ENCODE measurements at places on chromosomes 6 and 20.

GRCh38 chr6:99946005-99946404 lies 48.0 kb downstream of the MCHR2 start:
- H3K27me3 ChIP-seq, result peaks cover 34% of the 10 kb centered on the region
- H3K4me1 ChIP-seq, result no peaks in the 10 kb centered on the region
- no peak overlapping the region for H3K27ac ChIP-seq
- no peaks in the 10 kb centered on the region for H3K36me3 ChIP-seq
- H3K4me3 ChIP-seq, result no peak overlapping the region

- H3K27ac ChIP-seq, result no peak overlapping the region
- no peaks in the 10 kb centered on the region for H3K4me1 ChIP-seq
- DNase-seq, result no peak
- no peaks in the 10 kb centered on the region for H3K27me3 ChIP-seq
- peaks cover 11% of the 10 kb centered on the region for H3K36me3 ChIP-seq
These were observed 391.0 kb upstream of the SOX4 start for GRCh38 chr6:21202521-21202920.

GRCh38 chr20:10492844-10493243 lies 57.7 kb downstream of the SLX4IP start:
- H3K27ac ChIP-seq, result no peak overlapping the region
- H3K27me3 ChIP-seq, result no peaks in the 10 kb centered on the region
- no peak overlapping the region for H3K4me3 ChIP-seq
- H3K36me3 ChIP-seq, result peaks cover 2% of the 10 kb centered on the region
- H3K4me1 ChIP-seq, result peaks cover 30% of the 10 kb centered on the region

- peaks cover 37% of the 10 kb centered on the region for H3K27me3 ChIP-seq
- no peaks in the 10 kb centered on the region for H3K36me3 ChIP-seq
- H3K4me3 ChIP-seq, result no peak overlapping the region
- no peak for DNase-seq
These were observed 125.5 kb downstream of the ELOVL4 start for GRCh38 chr6:79821859-79822258.

GRCh38 chr6:89970072-89970471 lies 75.8 kb downstream of the GJA10 start:
- H3K4me3 ChIP-seq, result no peak overlapping the region
- H3K4me1 ChIP-seq, result peaks cover 14% of the 10 kb centered on the region
- H3K27me3 ChIP-seq, result no peaks in the 10 kb centered on the region
- H3K36me3 ChIP-seq, result peaks cover 10% of the 10 kb centered on the region

GRCh38 chr6:131642987-131643611 lies 6.0 kb downstream of the ENPP3 start:
- H3K36me3 ChIP-seq, result peaks cover 1% of the 10 kb centered on the region
- no peak for DNase-seq
- peaks cover 1% of the 10 kb centered on the region for H3K4me1 ChIP-seq
- H3K27ac ChIP-seq, result no peak overlapping the region

- peaks cover 9% of the 10 kb centered on the region for H3K36me3 ChIP-seq
- no peak for DNase-seq
- no peaks in the 10 kb centered on the region for H3K27me3 ChIP-seq
These were observed 64.7 kb downstream of the MYH7B start for GRCh38 chr20:35020108-35020928.

DNA sequence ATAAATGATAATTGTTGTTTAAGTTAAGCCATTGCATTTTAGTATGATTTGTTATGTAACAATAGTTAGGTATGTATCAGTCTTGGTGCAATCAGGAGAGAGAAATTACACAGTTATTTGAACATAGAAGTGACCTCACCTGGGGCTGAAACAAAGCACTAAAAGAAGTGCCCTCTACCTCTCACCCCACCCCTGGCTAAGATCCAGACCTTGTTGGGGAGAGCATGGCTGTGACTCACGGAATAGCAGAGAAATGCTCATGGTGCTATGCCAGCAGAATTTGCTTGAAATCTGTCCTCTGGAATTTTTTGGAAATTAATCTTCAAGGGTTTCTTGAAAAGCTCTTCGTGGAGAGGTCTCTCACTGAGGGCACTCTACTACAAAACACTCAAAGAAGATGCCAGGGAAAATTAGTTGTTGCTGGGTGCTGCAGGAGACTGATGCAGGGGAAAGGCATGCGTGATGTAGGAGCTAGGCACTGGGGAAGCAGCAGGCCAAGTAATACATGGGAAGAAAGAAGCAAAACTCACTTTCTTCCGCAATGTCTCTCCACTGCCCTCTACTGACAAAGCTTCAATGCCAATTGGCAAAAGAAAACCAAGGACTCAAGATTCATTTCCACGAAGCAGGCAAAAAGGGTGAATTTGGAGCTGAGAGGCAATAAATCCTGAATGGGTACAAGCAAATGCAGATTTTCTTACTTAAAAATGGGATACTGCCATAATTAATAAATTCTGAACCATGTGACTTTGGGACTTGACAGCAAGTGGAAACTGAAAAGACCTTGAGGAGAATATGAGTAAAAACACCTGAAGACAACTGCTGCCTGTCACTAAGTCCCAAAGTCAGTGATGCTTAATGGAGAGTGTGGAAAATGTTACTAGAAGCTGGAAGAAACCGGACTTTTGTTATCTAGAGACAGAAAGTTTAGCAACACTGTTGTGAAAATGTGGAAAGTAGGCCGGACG lies 136.3 kb upstream of the ZNF184 start:
- H3K27me3 ChIP-seq, result peaks cover 55% of the 10 kb centered on the region
- H3K4me1 ChIP-seq, result peaks cover 5% of the 10 kb centered on the region
- H3K36me3 ChIP-seq, result peaks cover 4% of the 10 kb centered on the region
- no peak overlapping the region for H3K4me3 ChIP-seq
- H3K27ac ChIP-seq, result no peak overlapping the region
- DNase-seq, result no peak

- H3K36me3 ChIP-seq, result peaks cover 8% of the 10 kb centered on the region
These were observed 15.6 kb downstream of the PDSS2 start for GRCh38 chr6:107443608-107444267.

GRCh38 chr6:83073615-83074014 lies 6.1 kb downstream of the DOP1A start:
- no peak for DNase-seq
- H3K36me3 ChIP-seq, result peaks cover 5% of the 10 kb centered on the region
- no peaks in the 10 kb centered on the region for H3K27me3 ChIP-seq
- no peak overlapping the region for H3K4me3 ChIP-seq

GRCh38 chr6:25872814-25873213 lies 1.2 kb downstream of the SLC17A3 start:
- no peaks in the 10 kb centered on the region for H3K36me3 ChIP-seq
- peaks cover 15% of the 10 kb centered on the region for H3K4me1 ChIP-seq
- peak; percentile 17 for DNase-seq
- H3K4me3 ChIP-seq, result peak overlapping the region; percentile 1
- peak overlapping the region; percentile 19 for H3K27ac ChIP-seq

GRCh38 chr6:16273256-16273655 lies 34.9 kb downstream of the GMPR start:
- H3K36me3 ChIP-seq, result peaks cover 5% of the 10 kb centered on the region
- no peaks in the 10 kb centered on the region for H3K4me1 ChIP-seq
- DNase-seq, result no peak
- no peak overlapping the region for H3K4me3 ChIP-seq
- H3K27ac ChIP-seq, result no peak overlapping the region

All from T-helper 17 cell (primary cell).